Liver (tissue), 10 donors: ENCODE measurements at places on chromosomes 4 and X. TPM values are rescaled to one million over a fixed set of nuclear protein-coding genes. Genes with fewer than 3 reads are reported as not detected.

The AMOT gene
- 1.5 TPM for total RNA-seq

GRCh38 chr4:64712590-64712989 is 303.3 kb upstream of the TECRL start:
- DNase-seq, result no peak
- H3K27ac ChIP-seq, result no peak overlapping the region
- H3K4me1 ChIP-seq, result no peaks in the 10 kb centered on the region
- H3K27me3 ChIP-seq, result no peaks in the 10 kb centered on the region
- H3K36me3 ChIP-seq, result no peaks in the 10 kb centered on the region

- H3K4me3 ChIP-seq, result no peak overlapping the region
- no peaks in the 10 kb centered on the region for H3K27me3 ChIP-seq
- no peaks in the 10 kb centered on the region for H3K36me3 ChIP-seq
- no peak overlapping the region for H3K27ac ChIP-seq
Observed at GRCh38 chrX:45009371-45010000, 136.5 kb downstream of the KDM6A start.

The BTK gene
- 2.9 TPM for total RNA-seq

The PARM1 gene
- 2.2 TPM for total RNA-seq
